ENCODE measurements at places on chromosomes 2 and 18.

- DNase-seq, result no peak
Measured at GRCh38 chr2:98695255-98695654, 35.7 kb downstream of the MGAT4A start.

GRCh38 chr18:28794459-28795245, 617.7 kb upstream of the CDH2 start:
- no peak for DNase-seq

DNA sequence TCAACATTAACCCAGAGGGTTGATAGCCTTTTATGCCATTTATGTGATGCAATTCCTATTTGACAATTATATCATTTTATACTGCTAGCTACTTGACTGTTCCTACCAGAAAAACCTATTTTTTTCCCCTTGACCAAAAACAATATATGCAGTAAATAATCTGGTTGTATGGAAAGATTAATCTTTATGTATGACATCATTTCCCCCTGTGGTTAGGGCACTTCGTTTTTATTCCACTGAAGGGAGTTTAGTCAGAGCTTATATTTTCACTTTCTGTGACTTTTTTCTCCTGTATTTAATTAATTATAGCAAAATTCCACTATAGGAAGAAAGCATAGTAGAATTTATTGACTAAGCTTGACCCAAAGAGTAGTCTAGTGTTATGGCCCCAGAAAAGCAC, 107.6 kb downstream of the HAUS1 start:
- DNase-seq, result no peak

DNA sequence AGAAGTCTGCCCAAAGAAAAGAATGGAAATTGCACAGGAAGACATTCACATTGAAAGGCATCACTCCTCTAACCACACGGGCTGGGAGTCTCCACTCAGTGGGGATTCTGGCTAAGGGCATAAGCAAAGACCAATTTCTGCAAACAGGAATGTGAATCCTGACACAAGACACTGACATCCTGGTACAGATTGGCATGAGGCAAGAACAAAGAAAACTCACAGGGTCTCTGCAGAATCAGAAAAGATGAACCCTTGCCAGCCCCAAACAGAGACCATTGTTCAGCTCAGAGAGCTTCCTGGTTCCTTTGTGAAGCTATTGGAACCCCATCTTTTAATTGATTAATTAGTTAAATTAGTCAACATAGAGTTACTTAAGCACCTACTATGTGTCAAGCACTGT, 82.3 kb downstream of the UPP2 start:
- DNase-seq, result no peak

- DNase-seq, result no peak
Measured at GRCh38 chr2:129849559-129850160, 129.8 kb upstream of the RAB6C start.

DNA sequence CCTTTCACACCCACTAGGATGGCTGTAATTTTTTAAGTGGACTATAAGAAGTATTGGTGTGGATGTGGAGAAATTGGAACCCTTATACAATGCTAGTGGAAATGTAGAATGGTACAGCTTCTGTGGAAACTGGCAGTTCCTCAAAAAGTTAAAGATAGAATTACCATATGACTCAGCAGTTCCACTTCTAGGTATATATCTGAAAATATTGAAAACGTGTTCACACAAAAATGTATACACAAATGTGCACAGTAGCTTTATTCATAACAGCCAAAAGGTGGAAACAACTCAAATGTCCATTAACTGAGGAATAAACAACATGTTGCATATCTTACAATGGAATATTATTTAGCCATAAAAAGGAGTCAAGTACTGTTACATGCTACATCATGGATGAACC, 17.7 kb downstream of the TANK start:
- DNase-seq, result no peak

DNA sequence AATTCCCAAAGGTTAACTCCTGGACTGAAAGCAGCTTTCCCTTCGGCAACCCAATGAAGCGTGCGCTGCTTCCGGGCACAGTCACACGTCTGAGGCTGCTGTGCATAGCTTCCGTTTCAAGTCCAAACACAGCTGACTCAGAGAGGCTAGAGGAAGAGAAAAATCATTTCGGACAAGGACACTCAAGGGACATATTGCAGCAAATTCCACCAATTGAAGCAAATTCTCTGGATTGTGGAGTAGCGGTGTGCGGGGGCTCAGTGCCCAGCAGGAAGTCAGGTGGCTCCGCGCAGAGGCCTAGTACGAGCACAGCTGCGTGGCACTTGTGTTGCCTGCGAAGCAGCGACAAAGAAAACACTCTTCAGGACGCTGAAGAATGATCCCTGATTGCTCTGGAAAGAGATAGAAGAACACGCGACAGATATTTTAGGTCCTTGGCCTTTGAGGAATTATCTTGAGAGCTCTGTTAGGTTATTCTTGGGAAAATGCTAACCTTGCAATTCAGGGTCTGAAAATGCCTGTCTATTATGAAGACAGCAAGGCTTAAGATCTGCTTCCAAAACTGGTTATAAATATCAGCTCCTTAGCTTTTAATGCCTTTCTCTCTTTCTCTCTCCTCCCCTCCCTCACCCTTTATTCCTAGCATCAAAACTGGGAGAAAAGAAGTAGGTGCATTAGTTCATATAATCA, 352.6 kb upstream of the DLGAP1 start:
- DNase-seq, result no peak

GRCh38 chr18:6807515-6808257, 78.2 kb downstream of the ARHGAP28 start:
- DNase-seq, result no peak
